NCI-H1105 (cell line): ENCODE measurements at places on chromosomes 4 and X.

- DNase-seq, result no peak
These were observed 84.3 kb downstream of the PJA1 start for GRCh38 chrX:69080855-69081465.

DNA sequence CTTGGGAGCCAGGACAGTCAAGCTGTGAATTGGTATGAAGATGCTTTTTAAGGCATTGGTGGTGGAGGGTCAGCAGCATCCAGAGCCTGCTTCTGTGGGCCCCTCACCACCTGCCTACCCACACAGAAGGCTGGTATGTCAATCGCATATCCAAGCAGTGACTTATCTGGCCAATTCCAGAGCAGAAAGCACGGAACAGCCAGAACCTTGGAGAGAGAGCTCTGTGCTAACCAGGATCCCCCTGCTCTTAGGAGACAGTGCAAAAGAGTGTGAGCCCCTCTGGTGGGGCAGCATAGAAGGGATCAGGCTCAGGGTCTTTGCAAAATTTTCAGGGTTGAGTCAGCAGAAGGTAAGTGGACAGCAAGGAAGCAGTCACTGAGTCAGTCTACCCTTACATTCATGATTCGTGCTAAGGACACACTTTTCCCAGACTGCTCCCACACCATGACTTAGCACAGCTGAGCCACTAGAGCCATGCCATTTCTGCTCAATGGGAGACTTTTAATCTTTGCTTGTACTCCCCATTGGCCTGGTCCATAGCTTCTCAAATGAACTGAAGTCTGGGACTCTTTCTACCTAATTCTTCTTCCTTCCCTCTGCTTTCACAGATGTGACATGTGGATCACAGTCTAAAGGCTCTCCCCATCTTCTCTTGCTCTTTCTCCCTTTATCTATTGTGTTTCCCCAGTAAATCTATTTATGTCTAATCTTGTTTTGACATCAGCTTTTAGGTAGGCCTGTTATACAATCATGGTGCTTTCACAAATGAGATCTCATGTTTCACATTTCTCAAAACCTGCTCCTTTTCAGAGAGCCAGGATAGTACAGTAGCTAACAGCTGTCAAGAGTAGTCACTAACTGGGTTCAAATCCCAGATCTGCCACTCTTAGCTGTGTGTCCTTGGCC lies 20.0 kb downstream of the MORF4L2 start:
- DNase-seq, result no peak

- no peak for DNase-seq
These were observed 57.0 kb downstream of the XAGE2 start for GRCh38 chrX:52425775-52426174.

GRCh38 chr4:164252286-164252685 lies 501.6 kb upstream of the SMIM31 start:
- no peak for DNase-seq

- no peak for DNase-seq
These were observed 133.8 kb upstream of the STX18 start for GRCh38 chr4:4675641-4676040.
